ENCODE measurements at places on chromosomes 2 and 18. TPM values are rescaled to one million over a fixed set of nuclear protein-coding genes. Genes with fewer than 3 reads are reported as not detected.

DNA sequence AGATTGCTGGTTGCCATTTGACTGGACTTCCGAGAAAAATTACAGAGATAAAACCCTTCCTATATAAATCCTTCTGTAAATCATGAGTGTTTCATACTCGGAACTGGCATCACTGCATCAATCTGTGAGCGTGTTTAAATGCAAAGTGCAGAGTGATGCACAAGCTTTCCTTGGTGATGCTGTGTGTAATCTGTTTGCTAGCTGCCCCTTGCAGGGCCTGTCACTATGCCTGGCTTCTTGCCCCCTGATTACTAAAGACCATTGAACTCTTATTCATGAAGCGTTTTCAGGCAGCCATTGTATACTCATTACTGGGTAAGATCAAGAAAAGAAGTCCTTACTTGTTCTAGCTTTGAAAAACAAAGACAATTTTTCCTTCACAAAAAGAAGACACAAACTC is 266.9 kb upstream of the FANCL start:
- no peak for DNase-seq

DNA sequence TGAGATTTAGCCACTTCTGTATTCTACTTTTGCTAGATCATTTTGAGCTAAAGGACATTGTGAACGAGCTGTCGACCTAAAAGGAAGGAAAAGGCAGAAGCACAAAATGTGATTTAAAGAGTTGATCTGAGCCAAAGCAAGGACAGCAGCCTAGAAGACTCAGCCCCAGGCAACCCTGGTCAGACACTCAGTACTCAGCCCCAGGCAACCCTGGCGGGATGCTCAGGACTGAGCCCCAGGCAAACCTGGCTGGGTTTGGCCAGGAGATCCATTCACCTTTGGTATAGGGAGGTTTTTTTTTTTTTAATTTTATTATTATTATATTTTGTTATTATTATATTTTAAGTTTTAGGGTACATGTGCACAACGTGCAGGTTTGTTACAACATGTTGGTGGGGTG is 34.3 kb upstream of the PXDN start:
- no peak for DNase-seq

DNA sequence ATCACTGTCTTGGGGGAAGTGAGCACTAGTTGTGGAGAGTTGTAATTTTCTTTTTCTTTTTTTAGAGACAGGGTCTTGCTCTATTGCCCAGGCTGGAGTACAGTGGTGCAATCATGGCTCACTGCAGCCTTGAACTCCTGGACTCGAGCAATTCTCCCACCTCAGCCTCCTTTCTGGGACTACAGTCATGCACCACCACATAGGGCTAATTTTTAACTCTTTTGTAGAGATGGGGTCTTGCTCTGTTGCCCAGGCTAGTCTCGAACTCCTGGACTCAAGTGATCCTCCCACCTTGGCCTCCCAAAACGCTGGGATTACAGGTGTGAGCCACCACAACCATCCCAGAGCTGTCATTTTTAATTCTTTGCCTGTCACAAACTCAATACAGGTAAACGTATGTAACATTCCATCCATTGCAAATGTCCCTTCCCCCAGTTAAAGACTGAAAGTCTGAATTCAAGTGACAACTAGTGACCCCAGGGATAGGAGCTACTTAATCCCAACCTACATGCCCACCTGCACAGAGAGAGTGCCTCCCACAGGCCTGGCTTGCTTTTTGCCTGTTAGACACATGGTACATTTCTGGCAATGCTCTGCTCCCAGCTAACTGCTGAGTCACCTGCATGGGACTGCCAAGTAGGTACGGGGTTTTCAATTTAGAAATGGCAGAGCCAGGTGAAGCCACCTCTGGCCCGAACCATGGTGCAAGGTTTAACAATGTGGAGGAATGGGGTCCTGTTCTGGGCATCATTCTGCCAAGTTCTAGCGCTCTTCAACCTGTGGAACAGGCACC is 60.6 kb downstream of the CYB5A start:
- DNase-seq: peak; percentile 94

DNA sequence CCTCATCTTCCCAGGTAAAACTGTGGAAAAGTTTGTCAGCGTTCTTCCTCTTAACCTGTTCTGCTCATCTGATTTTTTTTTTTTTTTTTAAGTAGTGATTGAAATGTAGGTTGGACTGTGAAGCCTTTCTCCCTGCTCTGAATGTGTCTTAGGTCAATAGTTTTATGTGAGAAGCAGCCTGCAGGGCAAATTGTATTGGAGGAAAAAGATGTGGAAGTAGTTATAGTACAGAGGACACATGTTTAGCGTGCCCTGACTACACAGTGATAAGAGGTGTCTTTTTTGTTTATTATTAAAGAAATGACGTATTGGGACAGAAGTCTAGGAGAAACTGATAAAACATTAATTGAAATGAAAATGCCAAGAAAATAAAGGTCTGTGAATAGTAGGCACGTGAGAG is 1.5 kb downstream of the MTA3 start:
- no peak for DNase-seq

DNA sequence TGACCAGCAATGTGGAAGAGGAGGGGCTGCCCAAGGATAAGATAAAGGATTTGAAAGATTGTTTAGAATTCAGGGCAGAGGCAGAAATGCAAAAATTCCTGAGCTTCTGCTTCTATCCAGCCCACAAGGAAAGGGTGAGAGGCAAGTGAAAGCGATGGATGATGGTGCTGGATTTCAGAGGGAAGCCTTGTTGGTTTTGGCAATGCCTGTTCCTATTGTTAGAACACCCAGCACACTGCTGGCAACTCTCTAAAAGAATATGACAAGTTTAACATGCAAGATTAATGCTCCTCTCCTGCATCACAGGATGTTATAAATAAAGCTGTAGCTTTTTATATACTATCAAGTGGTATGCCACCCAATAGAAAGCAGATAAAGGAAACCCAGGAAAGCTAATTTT is 92.6 kb downstream of the ZNF385B start:
- DNase-seq: no peak

DPP10 gene
- 0.33 TPM for total RNA-seq

DNER gene
- total RNA-seq: 0.10 TPM

DTYMK gene
- total RNA-seq: 11.5 TPM
